ENCODE measurements at places on chromosomes 5 and 9. TPM values are rescaled to one million over a fixed set of nuclear protein-coding genes. Genes with fewer than 3 reads are reported as not detected.

DNA sequence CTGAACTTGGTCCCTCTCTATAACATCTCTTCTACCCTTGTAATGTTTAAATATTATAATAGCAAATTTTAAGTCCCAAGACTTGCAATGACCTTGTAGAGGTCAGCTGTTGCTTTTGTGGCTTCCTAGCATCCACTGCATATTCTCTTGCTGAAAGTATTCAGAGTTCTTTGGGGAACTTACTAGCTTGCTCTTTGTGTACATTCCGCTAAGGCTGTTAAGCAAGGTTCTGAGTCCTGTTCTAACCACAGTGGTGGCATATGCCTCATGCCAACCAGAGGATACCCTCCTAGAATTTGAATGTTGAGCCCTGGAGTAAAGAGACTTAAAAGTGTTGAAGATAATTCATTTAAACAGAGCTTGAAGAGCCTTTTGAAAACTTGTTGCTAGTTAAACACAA is 570.9 kb downstream of the TLE1 start:
- H3K4me1 ChIP-seq: peaks cover 5% of the 10 kb centered on the region
- H3K27me3 ChIP-seq: no peaks in the 10 kb centered on the region
- no peak for DNase-seq

GRCh38 chr9:27497883-27498417 is 26.1 kb upstream of the IFNK start:
- peak overlapping the region; percentile 26 for H3K4me3 ChIP-seq
- no peak overlapping the region for H3K27ac ChIP-seq
- peaks cover 57% of the 10 kb centered on the region for H3K4me1 ChIP-seq
- DNase-seq: peak; percentile 37
- H3K36me3 ChIP-seq: no peaks in the 10 kb centered on the region

- DNase-seq: no peak
- H3K4me3 ChIP-seq: no peak overlapping the region
- H3K27me3 ChIP-seq: no peaks in the 10 kb centered on the region
- H3K4me1 ChIP-seq: no peaks in the 10 kb centered on the region
- H3K36me3 ChIP-seq: no peaks in the 10 kb centered on the region
Observed at GRCh38 chr5:10192309-10192708, 57.4 kb downstream of the ATPSCKMT start.

- H3K27me3 ChIP-seq: no peaks in the 10 kb centered on the region
- no peaks in the 10 kb centered on the region for H3K36me3 ChIP-seq
- no peak for DNase-seq
- H3K4me3 ChIP-seq: no peak overlapping the region
Observed at GRCh38 chr5:52339285-52339684, 448.4 kb upstream of the ITGA1 start.

GRCh38 chr9:94085062-94085639 is 887 bp downstream of the PTPDC1 start:
- no peaks in the 10 kb centered on the region for H3K27me3 ChIP-seq
- no peak overlapping the region for H3K27ac ChIP-seq
- peaks cover 18% of the 10 kb centered on the region for H3K4me1 ChIP-seq

DNA sequence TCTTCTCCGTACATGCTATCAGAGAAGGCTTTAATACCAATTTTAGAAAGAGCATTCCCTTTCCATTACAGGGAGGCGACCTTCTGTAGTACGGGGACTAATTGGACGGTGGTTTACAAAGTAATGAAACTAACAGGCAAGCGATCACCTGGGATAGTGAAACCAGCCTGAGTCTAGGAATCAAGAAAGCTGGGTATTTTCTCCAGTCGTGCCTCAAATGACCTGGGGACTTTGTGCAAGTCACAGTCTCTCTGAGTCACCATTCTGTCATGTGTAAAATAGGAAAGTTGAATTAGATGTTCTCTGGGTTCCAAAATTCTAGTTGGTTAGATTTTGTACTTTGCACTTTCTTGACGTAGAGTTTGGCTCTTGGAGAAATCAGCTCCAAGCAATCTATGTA is 22.7 kb upstream of the SSBP2 start:
- no peak overlapping the region for H3K27ac ChIP-seq
- H3K4me3 ChIP-seq: no peak overlapping the region
- no peaks in the 10 kb centered on the region for H3K36me3 ChIP-seq
- no peaks in the 10 kb centered on the region for H3K4me1 ChIP-seq

DNA sequence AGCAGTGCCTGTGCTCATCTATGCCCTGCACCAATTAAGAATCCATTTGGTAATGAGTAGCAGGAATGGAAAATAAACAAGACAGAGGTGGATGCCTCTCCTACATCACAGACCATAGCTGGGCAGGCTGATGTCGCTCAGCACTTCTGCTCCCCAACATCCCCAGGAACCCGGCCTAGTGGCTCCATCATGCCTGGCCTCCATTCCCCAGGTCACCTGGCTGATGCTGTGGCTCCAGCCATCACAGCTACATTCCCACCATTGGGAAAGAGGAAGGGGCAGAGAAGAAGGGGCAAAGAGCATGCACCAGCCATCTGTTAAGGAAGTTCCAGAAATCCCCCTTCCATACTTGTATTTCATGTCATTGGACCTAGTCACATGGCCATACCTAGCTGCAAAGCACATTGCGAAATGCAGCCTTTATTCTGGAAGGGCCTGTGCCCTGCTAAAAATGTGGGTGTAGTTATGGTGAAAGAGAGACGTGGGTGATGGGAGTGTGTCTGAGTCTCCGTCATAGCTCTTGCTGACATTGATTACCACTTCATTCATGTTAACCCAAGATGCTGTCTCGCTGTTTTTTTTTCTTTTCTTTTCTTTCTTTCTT is 86.1 kb upstream of the ADAMTS2 start:
- DNase-seq: no peak
- no peak overlapping the region for H3K27ac ChIP-seq
- H3K4me1 ChIP-seq: no peaks in the 10 kb centered on the region
- H3K36me3 ChIP-seq: no peaks in the 10 kb centered on the region
- no peak overlapping the region for H3K4me3 ChIP-seq
- no peaks in the 10 kb centered on the region for H3K27me3 ChIP-seq

DNA sequence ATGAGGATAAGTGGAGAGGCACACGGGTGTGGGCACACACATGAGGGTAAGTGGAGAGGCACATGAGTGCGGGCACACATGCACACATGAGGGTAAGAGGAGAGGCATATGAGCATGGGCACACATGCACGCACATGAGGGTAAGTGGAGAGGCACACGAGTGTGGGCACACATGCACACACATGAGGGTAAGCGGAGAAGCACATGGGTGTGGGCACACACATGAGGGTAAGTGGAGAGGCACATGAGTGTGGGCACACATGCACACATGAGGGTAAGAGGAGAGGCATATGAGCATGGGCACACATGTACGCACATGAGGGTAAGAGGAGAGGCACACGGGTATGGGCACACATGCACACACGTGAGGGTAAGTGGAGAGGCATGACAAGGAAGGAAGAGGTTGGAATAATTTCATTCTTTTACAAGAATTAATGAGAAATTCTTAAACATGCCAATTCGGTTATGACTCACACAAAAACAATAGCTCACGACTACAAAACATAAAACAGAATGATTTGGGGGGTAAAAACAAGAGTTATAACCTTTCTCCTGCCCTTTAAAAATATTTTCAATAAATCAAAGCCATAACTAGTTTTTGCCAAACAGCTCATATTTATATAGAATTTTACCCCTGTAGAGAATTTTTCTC is 67.5 kb downstream of the APBA1 start:
- DNase-seq: no peak
- no peaks in the 10 kb centered on the region for H3K4me1 ChIP-seq
- no peak overlapping the region for H3K27ac ChIP-seq
- H3K36me3 ChIP-seq: no peaks in the 10 kb centered on the region
- H3K4me3 ChIP-seq: no peak overlapping the region

DNA sequence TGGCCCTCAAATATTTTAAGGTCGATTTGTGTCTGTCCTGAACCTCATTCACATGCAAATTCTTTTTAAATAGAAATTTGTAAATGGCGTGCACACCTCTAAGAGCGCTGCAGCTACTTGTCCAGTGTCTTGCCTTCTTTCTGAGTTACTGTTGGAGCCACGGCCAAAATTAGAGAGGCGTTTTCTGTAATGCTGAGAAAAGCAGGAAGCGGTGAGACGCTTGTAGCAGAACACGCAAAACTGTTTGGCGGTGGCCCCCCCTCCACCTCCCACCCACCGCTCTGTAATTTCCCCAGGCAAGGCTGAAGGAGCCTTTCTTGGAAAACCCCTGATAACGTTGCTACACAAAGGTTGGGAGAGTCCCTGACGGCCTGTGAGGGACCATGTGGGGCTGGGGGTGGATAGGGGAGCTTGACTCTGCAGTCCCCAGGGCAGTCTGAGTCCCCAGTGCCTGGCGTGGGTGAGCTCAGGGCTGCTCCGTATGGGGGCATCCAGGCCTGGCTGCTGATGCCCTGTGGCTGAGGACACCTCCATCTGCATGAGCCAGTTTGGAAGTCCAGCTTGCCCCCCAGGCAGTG is 96.5 kb downstream of the GADD45G start:
- H3K27me3 ChIP-seq: no peaks in the 10 kb centered on the region
- H3K27ac ChIP-seq: no peak overlapping the region

- H3K4me1 ChIP-seq: peaks cover 9% of the 10 kb centered on the region
- no peaks in the 10 kb centered on the region for H3K27me3 ChIP-seq
- H3K4me3 ChIP-seq: peak overlapping the region; percentile 81
- no peak overlapping the region for H3K27ac ChIP-seq
- DNase-seq: no peak
Observed at GRCh38 chr5:121962347-121962670, 534 bp downstream of the SRFBP1 start.

DNA sequence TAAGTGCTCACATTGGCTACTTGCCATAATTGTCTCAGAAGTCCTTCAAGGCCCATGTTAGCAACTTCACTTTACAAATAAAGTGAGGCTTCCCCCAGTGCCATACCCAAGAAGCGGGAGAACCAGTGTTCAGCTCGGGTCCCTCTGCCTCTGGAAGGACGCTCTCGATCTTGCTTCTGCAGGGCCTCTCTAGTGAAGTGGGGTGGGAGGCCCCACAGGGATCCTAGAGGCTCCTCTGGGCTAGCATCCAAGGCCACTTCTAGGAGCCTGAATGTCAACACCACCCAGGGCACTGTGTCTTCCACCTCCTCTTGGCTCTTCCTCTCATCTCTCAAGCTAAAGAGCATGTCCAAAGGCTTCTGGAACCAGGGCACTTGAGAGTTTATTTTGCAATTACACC is 282.5 kb downstream of the GADD45G start:
- H3K27ac ChIP-seq: no peak overlapping the region
- H3K36me3 ChIP-seq: no peaks in the 10 kb centered on the region
- H3K27me3 ChIP-seq: no peaks in the 10 kb centered on the region
- DNase-seq: no peak
- H3K4me3 ChIP-seq: no peak overlapping the region

- no peak overlapping the region for H3K27ac ChIP-seq
- H3K36me3 ChIP-seq: no peaks in the 10 kb centered on the region
- H3K27me3 ChIP-seq: no peaks in the 10 kb centered on the region
- no peaks in the 10 kb centered on the region for H3K4me1 ChIP-seq
- DNase-seq: no peak
Observed at GRCh38 chr5:88000877-88001276, 267.8 kb downstream of the TMEM161B start.

DNA sequence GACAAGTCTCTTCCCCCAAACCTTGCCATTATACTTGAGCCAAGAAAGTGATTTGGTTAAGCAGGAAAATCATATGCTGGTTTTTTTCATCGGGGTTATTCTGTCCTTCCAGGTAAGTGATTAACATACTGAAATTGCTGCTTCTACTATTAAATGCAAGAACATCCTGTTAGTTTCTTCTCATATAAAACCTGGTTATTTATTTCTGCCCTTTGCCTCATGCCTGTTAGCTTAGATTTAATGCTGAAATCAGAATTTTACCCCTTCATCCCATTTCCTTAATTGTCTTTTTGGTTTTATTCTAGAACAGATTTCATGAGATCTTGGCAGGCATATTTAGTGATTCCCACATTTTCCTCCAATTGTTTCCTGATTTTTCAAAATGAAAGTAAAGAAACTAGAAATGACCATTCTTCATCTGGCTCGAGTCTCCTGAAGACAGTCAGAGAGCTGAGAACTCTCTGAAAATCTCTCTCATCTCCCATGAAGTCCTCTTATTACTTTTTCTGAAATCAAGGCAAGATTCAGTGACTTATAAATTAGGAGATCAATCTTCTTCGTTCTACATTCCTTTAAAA is 132.9 kb downstream of the NFIB start:
- no peaks in the 10 kb centered on the region for H3K36me3 ChIP-seq
- H3K4me1 ChIP-seq: peaks cover 3% of the 10 kb centered on the region
- no peaks in the 10 kb centered on the region for H3K27me3 ChIP-seq
- H3K4me3 ChIP-seq: no peak overlapping the region
- DNase-seq: no peak

DNA sequence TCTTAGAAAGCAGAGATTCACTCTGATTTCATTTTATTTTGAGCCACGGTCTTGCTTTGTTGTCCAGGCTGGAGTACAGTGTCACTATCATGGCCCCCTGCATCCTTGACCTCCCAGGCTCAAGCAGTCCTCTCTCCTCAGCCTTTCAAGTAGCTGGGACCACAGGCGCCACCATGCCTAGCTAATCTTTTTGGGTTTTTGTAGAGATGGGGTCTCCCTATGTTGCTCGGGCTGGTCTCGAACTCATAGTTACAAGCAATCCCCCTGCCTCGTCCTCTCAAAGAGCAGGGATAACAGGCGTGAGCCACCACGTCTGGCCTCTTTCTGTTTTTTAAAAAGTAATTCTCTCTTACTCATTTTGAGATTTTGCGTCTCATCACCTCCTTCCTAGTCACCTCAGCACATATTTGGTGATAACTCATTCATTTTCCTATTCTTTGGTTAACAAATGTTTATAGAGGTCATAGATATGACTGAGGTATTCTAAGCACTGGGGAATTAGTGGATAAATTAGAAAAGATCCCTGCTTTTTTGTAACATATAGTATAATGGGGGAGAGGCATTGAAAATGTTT is 10.8 kb upstream of the DCP2 start:
- H3K4me1 ChIP-seq: peaks cover 3% of the 10 kb centered on the region
- no peaks in the 10 kb centered on the region for H3K27me3 ChIP-seq
- no peak overlapping the region for H3K4me3 ChIP-seq
- no peak for DNase-seq
- H3K36me3 ChIP-seq: no peaks in the 10 kb centered on the region

DNA sequence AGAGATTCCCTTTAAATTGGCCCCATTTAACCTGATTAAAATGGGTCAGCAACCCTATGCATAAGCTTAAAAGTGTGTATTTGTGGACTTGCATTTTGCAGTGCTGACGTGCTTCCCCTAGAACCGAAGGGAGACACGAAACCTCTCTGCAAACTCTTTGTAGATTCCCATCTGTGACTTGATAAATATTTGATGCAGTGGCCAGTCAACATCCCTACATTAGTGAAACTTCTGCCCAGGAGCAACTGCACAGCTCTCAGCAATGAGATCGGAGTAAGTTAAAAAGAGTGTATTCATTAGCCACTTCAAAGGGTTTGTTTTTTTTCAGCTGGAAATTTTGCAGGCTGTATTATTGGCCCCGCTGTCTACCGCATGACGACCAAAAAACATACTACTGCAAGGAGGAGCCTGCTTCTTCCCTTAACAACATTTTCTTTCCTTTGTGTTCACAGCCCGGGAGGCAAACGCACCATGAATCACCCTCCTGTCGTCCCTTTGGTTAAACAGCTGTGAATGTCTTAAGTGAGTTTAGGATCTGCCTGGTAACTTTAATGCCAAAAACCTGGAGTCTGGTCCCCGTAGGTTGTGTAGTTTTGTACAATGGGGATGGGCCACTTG is 38.0 kb upstream of the TCERG1 start:
- H3K4me1 ChIP-seq: peaks cover 15% of the 10 kb centered on the region
- H3K36me3 ChIP-seq: no peaks in the 10 kb centered on the region
- H3K27ac ChIP-seq: no peak overlapping the region
- H3K27me3 ChIP-seq: no peaks in the 10 kb centered on the region
- no peak overlapping the region for H3K4me3 ChIP-seq
- DNase-seq: peak; percentile 24

Gene USP20
- total RNA-seq: 25.2 TPM

Gene TMEM38B
- 21.1 TPM for total RNA-seq

Gene RNF14
- total RNA-seq: 21.0 TPM

Gene CNTRL
- total RNA-seq: 45.4 TPM

Gene TAF9
- total RNA-seq: 97.0 TPM

Gene ROPN1L
- not detected for total RNA-seq

Gene TNFSF8
- total RNA-seq: not detected

Gene ACER2
- 5.6 TPM for total RNA-seq
